ENCODE measurements at places on chromosomes 6 and 20. TPM values are rescaled to one million over a fixed set of nuclear protein-coding genes. Genes with fewer than 3 reads are reported as not detected.

- DNase-seq, result no peak
- H3K27ac ChIP-seq, result no peak overlapping the region
- no peak overlapping the region for H3K4me3 ChIP-seq
- H3K36me3 ChIP-seq, result no peaks in the 10 kb centered on the region
- peaks cover 11% of the 10 kb centered on the region for H3K4me1 ChIP-seq
These were observed 153.7 kb upstream of the SNX9 start for GRCh38 chr6:157669323-157669722.

The SLC32A1 gene
- 0.09 TPM for total RNA-seq

- DNase-seq, result no peak
- peaks cover 16% of the 10 kb centered on the region for H3K27me3 ChIP-seq
- H3K4me1 ChIP-seq, result no peaks in the 10 kb centered on the region
These were observed 51.0 kb upstream of the CEP162 start for GRCh38 chr6:84278321-84278998.

The PERP gene
- 3.3 TPM for total RNA-seq

GRCh38 chr20:14512839-14513238, 175.4 kb upstream of the FLRT3 start:
- H3K27me3 ChIP-seq, result no peaks in the 10 kb centered on the region
- H3K4me3 ChIP-seq, result no peak overlapping the region
- H3K36me3 ChIP-seq, result no peaks in the 10 kb centered on the region
- no peak for DNase-seq
- H3K27ac ChIP-seq, result no peak overlapping the region

The SLC17A2 gene
- not detected for total RNA-seq

DNA sequence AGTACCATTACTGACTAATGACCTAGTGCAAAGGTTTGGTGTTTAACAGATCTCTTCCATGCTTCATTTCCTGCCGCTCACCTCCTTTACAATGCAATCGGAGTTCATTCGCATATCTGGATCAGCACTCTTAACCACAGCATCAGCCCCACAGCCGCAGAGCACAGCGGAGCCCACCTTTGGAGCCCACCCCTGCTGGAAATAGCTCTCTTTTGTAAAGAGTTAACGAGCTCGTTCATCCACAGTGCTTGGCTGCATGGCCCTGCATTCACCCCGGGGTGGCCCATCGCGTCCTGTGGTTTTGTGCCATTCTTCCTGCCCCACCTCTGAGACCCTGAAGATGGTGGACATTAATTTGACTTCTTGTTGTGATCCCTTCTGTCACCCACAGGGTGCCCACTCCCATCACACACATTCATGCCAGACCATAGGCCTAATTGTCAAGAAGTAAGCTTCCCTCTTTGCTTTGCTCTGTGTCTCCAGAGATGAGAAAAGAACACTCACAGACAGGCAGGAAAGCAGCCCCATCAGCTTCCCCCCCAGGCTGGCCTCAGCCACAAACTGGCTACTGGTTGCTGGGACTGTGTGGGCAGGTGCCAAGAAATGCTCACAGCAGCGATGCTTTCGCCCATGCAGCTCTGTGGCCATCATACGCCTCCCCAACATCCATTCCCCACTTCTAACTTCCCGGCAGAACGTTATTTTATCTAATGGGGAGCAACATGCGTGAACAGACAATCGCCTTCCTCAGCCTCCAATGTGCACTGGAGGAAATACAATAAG, 167.0 kb downstream of the LRFN2 start:
- no peaks in the 10 kb centered on the region for H3K27me3 ChIP-seq
- no peaks in the 10 kb centered on the region for H3K36me3 ChIP-seq
- no peak for DNase-seq
- H3K4me3 ChIP-seq, result no peak overlapping the region
- no peak overlapping the region for H3K27ac ChIP-seq

DNA sequence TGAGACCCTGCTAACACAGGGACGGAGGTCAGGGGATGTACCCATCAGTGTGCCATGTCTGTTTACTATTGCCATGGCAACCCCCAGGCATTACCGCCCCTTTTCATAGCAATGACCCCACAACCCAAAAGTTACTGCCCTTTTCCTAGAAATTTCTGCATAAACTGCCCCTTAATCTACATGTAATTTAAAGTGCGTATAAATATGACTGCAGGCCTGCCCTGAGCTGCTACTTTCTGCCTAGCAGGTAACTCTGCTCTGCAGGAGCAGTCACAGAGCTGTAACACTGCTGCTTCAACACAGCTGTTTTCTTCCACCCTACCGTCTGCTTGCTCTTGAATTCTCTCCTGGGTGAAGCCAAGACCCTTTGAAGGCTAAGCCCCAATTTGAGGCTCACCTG, 57.1 kb upstream of the RPS6KA2 start:
- no peak overlapping the region for H3K4me3 ChIP-seq
- H3K4me1 ChIP-seq, result peaks cover 27% of the 10 kb centered on the region
- no peak for DNase-seq
- peaks cover 2% of the 10 kb centered on the region for H3K36me3 ChIP-seq
- H3K27me3 ChIP-seq, result no peaks in the 10 kb centered on the region

DNA sequence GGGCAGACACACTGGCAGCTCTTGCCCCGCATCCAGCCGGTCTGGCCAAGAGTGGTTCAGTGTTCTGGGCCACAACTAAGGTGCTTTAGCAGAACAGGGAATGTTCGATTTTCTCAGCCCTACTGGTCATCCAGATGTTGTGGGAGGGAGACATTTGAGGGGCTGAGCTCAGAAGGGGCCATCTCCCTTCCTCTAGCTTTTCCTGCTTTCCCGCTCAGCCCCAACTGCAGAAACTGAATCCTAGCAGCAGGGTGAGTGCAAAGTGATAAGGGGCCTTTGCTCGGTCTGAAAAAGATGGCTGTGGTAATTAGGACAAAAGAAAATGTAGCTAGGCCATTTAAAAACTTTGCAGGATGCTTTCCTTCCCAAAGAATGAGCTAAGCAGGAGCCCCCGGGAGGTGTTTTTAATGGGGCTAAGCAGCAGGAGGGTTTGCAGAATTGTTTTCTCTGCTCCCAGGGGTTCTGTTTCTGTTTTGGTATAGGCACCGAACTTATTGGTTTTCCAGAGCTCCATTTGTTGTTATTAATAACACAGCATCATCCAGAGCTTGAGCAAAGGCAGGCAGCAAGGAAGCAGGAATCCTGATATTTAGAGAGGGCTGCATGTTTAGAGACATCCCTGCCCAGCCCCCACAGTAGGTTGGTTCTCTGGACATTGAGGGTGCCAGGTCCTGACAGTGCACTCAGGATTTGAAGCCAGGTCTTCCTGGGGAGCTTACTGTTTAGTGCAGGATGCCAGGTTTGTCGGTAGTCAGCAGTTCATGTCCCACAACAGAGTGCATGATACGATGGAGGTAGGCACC, 210.9 kb downstream of the SLC24A3 start:
- H3K4me1 ChIP-seq, result no peaks in the 10 kb centered on the region
- H3K27me3 ChIP-seq, result peaks cover 10% of the 10 kb centered on the region
- no peak overlapping the region for H3K4me3 ChIP-seq
- H3K36me3 ChIP-seq, result no peaks in the 10 kb centered on the region
- no peak for DNase-seq

The SLC22A1 gene
- 1.7 TPM for total RNA-seq

The BMP2 gene
- total RNA-seq, result 0.84 TPM

The DOK5 gene
- 4.1 TPM for total RNA-seq

The SIRPG gene
- total RNA-seq, result not detected

- H3K36me3 ChIP-seq, result no peaks in the 10 kb centered on the region
- DNase-seq, result no peak
These were observed 244.4 kb upstream of the TCF21 start for GRCh38 chr6:133644548-133644891.

GRCh38 chr6:161151660-161152526, 122.0 kb downstream of the AGPAT4 start:
- DNase-seq, result no peak
- no peak overlapping the region for H3K4me3 ChIP-seq
- no peaks in the 10 kb centered on the region for H3K4me1 ChIP-seq
- peak overlapping the region; percentile 71 for H3K27ac ChIP-seq

DNA sequence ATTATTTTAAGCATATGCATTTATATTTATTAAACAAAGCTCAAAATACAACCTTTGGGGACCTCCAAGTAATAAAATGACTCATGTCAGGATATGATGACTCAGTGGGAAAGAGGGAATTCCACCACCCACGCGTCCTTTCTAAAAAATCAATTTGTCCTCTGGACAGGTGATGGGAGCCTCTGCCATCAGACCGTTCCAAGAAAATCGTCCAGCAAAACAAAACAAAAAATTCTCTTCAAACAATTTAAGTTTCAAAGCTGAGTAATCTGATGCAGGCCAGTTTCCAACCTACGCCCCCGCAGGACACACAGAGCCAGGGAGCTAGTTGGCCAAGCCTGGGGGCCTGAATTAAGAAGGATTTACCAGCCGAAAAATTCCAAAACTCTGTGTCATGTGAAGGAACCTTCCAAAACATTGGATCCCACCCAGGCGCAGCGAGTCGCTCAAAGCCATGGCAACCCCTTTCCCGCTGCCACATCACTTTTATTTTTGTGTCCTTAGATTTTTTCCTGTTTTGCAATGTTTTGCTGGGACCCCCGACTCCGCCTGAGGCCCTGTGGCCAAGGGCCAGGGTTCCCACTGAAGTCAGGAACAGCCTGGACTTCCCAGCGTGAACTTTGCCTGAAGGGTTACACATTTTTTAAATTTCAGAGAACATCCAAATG, 95.3 kb downstream of the NFATC2 start:
- no peaks in the 10 kb centered on the region for H3K36me3 ChIP-seq
- H3K27ac ChIP-seq, result no peak overlapping the region
- H3K4me3 ChIP-seq, result no peak overlapping the region
- no peaks in the 10 kb centered on the region for H3K27me3 ChIP-seq
- DNase-seq, result no peak

DNA sequence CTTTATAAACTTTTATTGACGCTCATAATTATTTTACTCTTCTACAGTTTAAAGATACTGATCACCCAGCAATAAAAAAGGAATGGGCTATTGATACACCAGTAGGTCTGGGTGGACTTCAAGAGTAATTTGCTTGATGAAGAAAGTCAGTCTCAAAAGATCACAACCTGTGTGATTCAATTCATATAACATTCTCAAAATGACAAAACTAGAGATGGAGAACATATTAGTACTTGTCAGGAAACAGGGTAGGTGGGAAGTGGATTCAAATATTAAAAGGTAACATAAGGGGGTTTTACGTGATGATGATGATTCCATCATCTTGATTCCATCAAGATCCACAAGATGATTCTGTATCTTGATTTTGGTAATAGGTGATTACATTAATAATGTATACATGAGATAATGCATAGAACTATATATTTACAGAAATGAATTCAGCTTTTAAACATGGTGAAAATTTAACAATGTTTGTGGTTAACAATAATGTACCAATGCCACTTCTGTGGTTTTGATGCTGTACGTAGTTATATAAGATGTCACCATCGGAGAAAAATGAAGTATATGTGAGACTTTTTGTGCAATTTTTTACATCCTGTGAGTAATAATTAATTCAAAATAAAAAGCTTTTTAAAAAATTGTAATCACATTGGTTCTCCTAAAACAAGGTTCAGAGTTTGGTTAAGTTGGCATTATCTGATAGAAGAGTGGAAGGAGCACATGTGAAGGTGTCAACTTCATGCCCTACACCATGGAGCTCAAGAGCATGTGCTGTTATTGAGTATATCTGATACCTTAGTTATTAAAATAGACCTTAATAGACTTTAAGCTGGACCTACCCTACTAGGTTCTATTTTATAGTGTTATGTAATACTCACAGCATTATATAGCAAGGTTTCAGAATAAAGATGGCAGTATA, 66.3 kb upstream of the DYNLRB1 start:
- H3K27ac ChIP-seq, result no peak overlapping the region
- peaks cover 27% of the 10 kb centered on the region for H3K36me3 ChIP-seq
- no peak overlapping the region for H3K4me3 ChIP-seq
- DNase-seq, result no peak
- H3K4me1 ChIP-seq, result no peaks in the 10 kb centered on the region
- H3K27me3 ChIP-seq, result no peaks in the 10 kb centered on the region

The C20orf141 gene
- total RNA-seq, result not detected

All from neural crest cell (in vitro differentiated cells).